ENCODE measurements at places on chromosomes 5 and 9. TPM values are rescaled to one million over a fixed set of nuclear protein-coding genes. Genes with fewer than 3 reads are reported as not detected.

Gene CD74
- total RNA-seq, result 19.9 TPM

Gene SCGB3A2
- total RNA-seq, result 62.5 TPM

Gene IL3
- not detected for total RNA-seq

Gene SPINK4
- not detected for total RNA-seq

Gene PAEP
- not detected for total RNA-seq

Gene GABBR2
- 0.94 TPM for total RNA-seq

DNA sequence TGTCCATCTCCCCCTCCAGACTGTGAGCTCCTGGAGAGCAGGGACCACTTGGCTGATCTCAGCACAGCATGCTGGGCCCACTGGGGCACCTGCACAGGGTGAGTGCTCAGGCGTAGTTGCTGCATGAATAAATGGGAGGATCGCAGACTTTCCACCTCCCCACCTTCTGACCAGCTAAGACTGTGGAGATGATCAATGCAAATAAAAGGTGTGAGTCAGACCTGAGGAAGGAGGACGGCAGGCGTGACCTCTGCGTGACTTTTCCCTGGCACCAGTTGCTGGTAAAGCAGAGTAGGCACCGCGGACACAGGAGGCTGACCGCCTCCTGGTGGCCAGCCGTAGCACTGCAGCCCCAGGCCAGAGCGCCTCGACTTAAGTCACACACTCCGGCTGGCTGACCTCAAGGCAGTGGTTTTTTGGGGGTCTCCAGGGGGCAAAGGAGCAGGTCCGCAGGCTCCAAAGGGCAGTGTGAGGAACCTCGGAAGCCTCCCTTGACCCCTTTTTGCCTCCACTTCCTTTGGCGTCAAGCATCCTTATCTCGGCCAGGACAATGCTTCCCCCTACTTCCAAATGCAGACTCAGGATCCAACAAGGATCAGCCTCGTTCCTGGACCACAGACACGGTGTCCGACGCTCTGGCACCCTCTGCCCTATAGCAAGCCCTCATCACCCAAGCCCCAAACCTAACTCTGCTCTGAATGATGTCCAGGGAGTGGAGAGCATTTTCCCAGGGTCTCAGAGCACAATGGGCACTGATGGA lies 12.7 kb upstream of the TDRD7 start:
- DNase-seq, result peak; percentile 86

DNA sequence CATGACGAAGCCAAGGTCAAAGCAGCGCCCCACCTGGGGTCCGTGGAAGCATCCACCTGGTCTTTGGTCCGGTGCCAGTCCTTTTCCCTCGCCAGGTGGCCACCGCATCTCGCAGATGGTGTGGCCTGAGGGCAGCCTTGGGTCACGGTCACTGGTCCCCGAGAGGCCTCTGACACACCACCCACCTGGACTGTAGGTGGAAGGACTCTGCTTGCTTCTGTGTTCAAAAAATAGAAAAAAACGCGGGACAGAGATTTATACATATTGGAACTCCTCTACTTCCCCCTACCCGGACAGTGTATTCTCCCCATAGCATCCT lies 466 bp upstream of the TTC39B start:
- DNase-seq, result no peak

DNA sequence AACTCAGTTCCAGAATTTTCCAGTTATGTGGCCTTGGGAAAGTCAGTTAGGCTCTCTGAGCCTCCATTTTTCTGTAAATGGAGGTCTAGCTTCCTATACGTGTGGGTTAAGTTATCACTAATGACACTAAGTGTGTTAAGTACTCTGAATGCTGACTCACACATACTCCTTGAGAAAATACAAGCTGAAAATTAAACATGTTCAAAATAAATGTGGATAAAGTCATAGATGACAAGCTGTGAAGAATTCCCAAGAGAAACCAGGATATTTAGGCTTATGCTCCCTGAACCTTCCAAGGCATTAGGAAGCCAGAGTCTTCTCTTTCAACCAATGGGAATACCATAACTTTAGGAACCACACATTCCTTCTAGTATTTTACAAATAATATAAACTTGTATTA lies 58.1 kb downstream of the ABCA1 start:
- no peak for DNase-seq

GRCh38 chr9:128106940-128107467 lies 20.5 kb downstream of the PTGES2 start:
- no peak for DNase-seq

GRCh38 chr5:142664636-142665035 lies 21.3 kb downstream of the FGF1 start:
- no peak for DNase-seq

GRCh38 chr9:90142580-90142979 lies 500.0 kb downstream of the DIRAS2 start:
- DNase-seq, result no peak

- no peak for DNase-seq
These were observed 188.9 kb downstream of the HSD17B3 start for GRCh38 chr9:96113032-96113431.

- DNase-seq, result no peak
These were observed 547.1 kb downstream of the CDH12 start for GRCh38 chr5:22306011-22306410.

DNA sequence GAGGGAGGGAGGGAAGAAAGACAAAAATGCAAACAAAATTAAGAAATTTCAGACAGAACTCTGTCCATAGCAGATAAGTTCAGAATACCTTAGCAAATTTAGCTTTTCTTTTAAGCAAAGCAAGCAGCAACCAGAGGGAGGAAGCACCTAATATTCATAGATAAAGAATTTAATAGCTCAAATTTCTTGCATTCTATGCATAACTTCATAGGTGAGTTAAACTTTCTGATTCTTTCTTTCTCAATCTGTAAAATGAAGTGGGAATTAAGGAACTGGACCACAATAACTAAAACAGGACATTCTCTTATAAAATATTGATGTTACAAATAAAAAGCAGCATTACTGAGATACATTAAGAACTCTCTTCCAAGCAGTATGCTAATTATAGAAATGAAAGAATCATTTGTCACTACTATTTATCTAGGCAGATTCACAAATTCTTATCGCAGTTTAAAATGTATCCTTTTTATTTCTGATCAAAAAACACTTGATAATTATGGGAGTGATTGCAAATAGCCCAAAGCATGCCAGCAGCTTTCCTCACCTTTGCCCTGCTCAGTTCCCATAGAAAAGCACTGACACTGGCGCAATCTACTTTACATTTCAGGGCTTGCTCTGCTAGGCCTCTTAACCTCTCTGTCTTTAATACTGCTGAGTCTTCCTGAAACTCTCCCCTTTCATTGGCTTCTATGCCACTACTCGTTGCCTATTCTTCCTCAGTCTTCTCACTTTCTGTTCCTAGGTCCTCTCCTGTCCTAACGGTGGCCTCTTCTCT lies 341.8 kb downstream of the PIK3R1 start:
- DNase-seq, result no peak

DNA sequence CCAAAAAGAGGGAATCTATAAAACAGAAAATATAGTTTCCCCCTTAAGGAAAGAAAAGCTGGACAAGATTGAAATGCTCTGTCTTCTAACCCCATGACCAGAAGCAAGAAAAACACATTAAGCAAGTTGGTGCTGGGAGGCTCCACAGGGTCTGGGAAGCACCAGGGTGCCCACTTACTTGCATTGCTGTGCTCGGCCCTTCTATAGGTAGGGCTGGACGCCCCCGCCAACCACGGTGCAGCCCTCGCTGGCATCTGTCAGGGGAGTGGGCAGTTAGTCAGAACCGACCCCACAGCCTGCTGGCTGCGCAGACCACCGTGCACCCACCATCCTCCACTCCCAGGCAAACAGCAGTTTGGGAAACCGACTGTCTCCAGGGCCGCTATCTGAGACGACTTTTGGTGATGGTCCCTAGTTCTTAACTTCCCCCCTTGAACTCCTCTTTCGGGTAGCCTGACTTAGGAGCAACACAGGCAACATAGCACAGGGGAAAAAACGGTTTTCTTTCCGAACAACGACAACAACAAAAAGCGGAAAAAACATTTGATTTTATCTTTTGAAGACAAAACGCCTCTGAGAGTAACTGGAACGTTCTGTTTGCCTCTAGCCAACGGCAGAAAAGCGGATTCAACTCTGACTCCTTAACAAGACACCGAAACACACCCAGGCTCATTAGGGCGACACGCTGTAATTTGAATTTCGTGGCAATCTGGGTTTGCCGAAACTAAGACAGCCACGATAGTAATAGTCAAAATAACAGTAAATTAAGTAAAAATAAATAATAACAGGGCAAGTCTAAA lies 3.9 kb downstream of the IRX2 start:
- no peak for DNase-seq
